ENCODE measurements at places on chromosomes 13 and 19. TPM values are rescaled to one million over a fixed set of nuclear protein-coding genes. Genes with fewer than 3 reads are reported as not detected.

MAP1S gene
- 26.0 TPM for total RNA-seq

ZGLP1 gene
- 0.65 TPM for total RNA-seq

ZNF112 gene
- 3.9 TPM for total RNA-seq

ZNF253 gene
- 11.3 TPM for total RNA-seq

MZF1 gene
- 10.0 TPM for total RNA-seq

PNMA8A gene
- total RNA-seq: 7.6 TPM

SYDE1 gene
- 15.7 TPM for total RNA-seq

APOC4 gene
- total RNA-seq: not detected

DGKH gene
- 4.8 TPM for total RNA-seq

C13orf46 gene
- 0.32 TPM for total RNA-seq

AZU1 gene
- total RNA-seq: not detected

ATP1A3 gene
- total RNA-seq: 342 TPM

DNMT1 gene
- 26.0 TPM for total RNA-seq

ZNF730 gene
- total RNA-seq: 0.11 TPM

C3 gene
- total RNA-seq: 482 TPM

ZNF829 gene
- total RNA-seq: 2.1 TPM

SIAH3 gene
- 0.05 TPM for total RNA-seq

SKA3 gene
- 0.38 TPM for total RNA-seq

WASF3 gene
- 9.9 TPM for total RNA-seq

LRCH1 gene
- 11.9 TPM for total RNA-seq

SOHLH2 gene
- not detected for total RNA-seq

RCBTB1 gene
- 22.3 TPM for total RNA-seq

IGFL4 gene
- not detected for total RNA-seq

Data from Right ventricle myocardium inferior (tissue), 1 donor.